ENCODE measurements at places on chromosomes 11 and 22.

- H3K4me3 ChIP-seq: no peak overlapping the region
- H3K36me3 ChIP-seq: no peaks in the 10 kb centered on the region
- DNase-seq: no peak
- H3K27ac ChIP-seq: no peak overlapping the region
- H3K4me1 ChIP-seq: no peaks in the 10 kb centered on the region
- no peaks in the 10 kb centered on the region for H3K27me3 ChIP-seq
Measured at GRCh38 chr11:22800482-22800881, 29.1 kb downstream of the SVIP start.

- H3K27me3 ChIP-seq: no peaks in the 10 kb centered on the region
- no peaks in the 10 kb centered on the region for H3K4me1 ChIP-seq
- no peak overlapping the region for H3K4me3 ChIP-seq
- no peak overlapping the region for H3K27ac ChIP-seq
- H3K36me3 ChIP-seq: no peaks in the 10 kb centered on the region
- no peak for DNase-seq
Measured at GRCh38 chr11:114296605-114297372, 590 bp downstream of the NNMT start.

DNA sequence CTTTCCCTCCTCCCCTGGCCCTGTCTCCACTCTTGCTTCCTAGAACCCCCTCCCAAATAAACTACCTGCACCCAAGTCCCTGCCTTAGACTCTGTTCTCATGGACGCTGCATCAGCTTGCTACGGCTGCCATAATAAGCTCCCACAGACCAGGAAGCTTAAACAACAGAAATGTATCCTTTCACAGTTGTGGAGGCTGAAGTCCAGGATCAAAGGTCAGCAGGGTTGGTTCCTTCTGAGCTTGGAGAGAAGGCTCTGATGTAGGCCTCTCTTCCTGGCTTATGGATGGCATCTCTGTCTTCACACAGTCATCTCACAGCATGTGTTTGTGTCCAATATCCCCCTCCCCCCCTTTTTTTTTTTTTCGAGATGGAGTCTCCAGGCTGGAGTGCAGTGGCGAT lies 23.4 kb downstream of the CBX7 start:
- no peak overlapping the region for H3K27ac ChIP-seq
- H3K4me3 ChIP-seq: no peak overlapping the region
- H3K27me3 ChIP-seq: peaks cover 15% of the 10 kb centered on the region
- no peak for DNase-seq
- H3K4me1 ChIP-seq: no peaks in the 10 kb centered on the region

DNA sequence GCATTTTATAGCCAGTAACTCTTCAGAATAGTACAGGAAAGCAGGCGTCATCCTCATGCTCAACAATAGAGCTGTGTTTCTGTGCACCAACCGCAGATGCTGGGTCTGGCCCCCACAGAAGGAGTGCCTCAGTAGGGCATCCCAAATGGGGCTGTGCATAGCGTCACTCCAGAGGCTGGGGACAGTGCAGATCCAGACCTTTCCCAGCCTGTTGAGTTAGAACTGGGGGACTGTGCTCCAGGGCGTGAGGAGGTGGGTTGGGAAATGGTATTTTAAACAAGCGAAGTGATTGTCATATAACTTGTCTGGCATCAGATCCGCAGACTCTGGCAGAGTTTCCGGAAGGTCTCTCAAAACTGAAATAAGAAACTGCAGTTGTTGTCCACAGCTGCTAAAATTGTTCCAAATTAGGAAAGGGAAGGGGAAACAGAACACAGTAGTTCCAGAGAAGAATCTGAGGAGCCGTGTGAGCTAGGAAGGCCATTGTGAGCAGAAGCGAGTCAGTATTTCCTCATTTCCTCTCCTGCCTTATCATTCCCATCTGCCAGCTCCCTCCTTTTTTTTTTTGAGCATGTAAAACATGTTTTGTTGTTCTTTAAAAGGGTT lies 52.2 kb downstream of the JAM3 start:
- peaks cover 7% of the 10 kb centered on the region for H3K27me3 ChIP-seq
- peak overlapping the region; percentile 76 for H3K27ac ChIP-seq
- H3K4me1 ChIP-seq: peaks cover 46% of the 10 kb centered on the region
- H3K36me3 ChIP-seq: no peaks in the 10 kb centered on the region
- H3K4me3 ChIP-seq: no peak overlapping the region

- no peak overlapping the region for H3K4me3 ChIP-seq
- no peak for DNase-seq
- no peaks in the 10 kb centered on the region for H3K27me3 ChIP-seq
- peaks cover 1% of the 10 kb centered on the region for H3K4me1 ChIP-seq
- H3K27ac ChIP-seq: no peak overlapping the region
- H3K36me3 ChIP-seq: peaks cover 7% of the 10 kb centered on the region
Measured at GRCh38 chr11:108241330-108242037, 18.6 kb downstream of the ATM start.

DNA sequence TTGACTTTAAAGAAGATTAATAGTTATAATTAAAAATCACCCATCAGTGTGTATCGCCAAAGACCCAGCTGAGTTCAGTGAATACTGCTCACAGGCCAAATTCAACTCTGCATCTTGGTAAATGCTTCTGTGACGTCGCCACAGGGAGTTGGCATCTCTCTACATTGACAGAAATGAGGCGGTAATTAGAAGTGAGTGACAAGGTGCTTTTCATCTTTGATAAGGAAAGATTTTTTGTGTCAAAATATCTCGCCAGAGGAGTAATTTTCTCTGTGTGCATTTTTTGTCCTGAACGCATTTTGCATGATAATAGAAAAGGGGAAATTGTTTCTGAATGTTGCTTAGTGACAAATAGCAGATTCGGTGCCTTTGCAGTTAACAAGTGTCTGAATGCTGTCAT lies 345.8 kb downstream of the CNTN5 start:
- H3K27me3 ChIP-seq: no peaks in the 10 kb centered on the region
- no peak overlapping the region for H3K27ac ChIP-seq
- DNase-seq: no peak
- no peaks in the 10 kb centered on the region for H3K36me3 ChIP-seq
- no peak overlapping the region for H3K4me3 ChIP-seq
- H3K4me1 ChIP-seq: no peaks in the 10 kb centered on the region
